ENCODE measurements at places on chromosomes 1 and 21.

GRCh38 chr1:245311887-245312536 lies 157.2 kb downstream of the KIF26B start:
- no peak for DNase-seq

GRCh38 chr1:28171246-28171645 lies 5.2 kb downstream of the PTAFR start:
- no peak for DNase-seq

DNA sequence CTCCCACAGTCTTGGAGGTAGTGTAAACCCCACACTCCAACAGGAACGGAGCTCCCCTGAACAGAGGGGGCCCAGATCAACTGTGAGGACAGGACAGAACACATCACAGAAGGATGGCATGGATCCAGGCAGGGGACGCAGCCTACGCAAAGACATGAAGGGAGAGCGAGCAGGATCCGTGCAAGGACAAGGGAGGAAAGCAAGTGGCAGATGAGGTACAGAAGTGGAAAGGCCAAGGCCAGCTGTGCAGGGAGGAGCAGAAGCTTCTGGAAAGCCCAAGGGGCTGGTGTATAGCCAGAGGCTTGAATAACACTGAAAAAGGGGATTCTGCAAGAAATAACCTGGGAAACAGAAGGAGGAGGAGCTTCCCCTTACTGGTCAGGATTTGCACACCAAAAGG lies 81.2 kb downstream of the SIPA1L2 start:
- DNase-seq: no peak

DNA sequence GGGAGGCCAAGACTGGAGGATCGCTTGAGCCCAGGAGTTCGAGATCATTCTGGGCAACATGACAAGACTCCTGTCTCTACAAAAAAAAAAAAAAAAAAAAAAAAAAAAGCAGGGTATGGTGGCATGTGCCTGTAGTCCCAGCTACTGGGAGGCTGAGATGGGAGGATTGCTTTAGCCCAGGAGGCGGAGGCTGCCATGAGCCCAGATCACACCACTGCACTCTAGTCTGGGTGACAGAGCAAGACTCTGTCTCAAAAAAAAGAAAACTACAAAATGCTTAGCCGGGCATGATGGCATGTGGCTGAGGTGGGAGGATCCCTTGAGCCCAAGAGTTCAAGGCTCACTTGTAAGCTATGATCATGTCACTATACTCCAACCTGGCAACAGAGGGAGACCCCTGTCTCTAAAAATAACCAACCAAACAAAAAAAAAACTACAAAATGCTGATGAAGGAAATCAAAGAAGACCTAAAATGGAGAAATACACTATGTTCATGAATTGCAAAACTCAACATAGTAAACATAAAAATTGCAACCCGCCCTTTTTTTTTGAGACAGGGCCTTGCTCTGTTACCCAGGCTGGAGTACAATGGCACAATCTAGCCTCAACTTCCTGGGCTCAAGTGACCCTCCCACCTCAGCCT lies 20.4 kb downstream of the SHISAL2A start:
- DNase-seq: no peak

GRCh38 chr1:242524571-242525359 lies at the start of gene PLD5:
Gene PLD5 (minus strand): TSS chr1:242524697.
- no peak for DNase-seq

DNA sequence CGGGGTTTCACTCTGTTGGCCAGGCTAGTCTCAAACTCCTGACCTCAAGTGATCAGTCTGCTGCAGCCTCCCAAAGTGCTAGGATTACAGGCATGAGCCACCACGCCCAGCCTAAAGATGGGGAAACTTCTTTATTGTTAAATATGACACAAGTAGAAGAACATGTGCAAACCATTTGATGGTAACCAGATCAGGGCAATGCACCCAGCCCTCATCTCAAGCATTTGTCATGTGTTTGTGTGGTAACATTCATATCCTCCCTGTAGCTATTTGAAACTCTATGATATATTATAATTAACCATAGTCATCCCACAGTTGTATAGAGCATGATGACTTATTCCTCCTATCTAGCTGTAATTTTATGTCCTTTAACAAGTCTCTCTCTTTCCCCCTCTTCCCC lies 119.5 kb upstream of the TMPRSS2 start:
- DNase-seq: no peak

DNA sequence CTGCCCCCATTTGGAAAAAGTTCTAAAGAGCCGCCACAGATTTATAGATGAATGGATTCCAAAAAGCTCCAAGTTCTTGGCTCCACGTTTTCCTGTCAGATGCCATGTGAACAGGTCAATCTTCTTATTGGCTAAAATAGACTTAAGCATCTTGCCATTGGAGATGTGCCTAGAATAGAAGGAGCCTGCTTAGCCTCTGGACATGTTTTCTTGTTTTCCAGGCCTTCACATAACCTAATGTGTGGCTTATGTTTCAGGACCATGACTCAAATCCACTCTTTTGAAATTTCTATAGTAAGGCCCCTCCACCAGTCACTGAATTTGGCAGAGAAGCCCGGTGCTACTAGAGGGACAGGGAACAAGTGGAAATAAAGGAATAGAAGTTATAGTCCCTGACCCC lies 31.5 kb downstream of the PHC2 start:
- no peak for DNase-seq

DNA sequence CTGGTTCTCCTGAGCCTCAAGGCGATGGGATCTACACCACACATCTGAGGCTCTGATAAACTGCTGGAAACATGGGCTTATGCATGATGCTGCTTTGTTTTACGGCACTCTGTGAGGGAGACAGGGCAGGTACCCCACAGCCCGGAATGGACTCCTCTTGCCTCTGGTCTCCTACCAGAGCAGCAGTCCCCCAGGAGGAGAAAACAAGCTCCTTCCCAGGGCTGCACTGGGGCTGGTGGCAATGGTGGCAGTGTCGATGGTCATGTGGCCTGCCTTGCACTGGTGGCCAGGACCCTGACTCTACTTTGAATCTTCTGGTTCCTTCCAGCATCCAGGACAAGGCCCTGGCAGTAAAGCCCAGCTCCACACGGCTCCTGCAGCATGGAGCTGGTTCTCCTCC lies 79.4 kb downstream of the TOMM20 start:
- no peak for DNase-seq

- no peak for DNase-seq
Measured at GRCh38 chr1:109917768-109918606, 7.3 kb downstream of the CSF1 start.

- DNase-seq: no peak
Measured at GRCh38 chr1:21355956-21356355, 65.7 kb upstream of the ECE1 start.

GRCh38 chr1:6578624-6579373 lies 995 bp upstream of the ZBTB48 start:
- no peak for DNase-seq

DNA sequence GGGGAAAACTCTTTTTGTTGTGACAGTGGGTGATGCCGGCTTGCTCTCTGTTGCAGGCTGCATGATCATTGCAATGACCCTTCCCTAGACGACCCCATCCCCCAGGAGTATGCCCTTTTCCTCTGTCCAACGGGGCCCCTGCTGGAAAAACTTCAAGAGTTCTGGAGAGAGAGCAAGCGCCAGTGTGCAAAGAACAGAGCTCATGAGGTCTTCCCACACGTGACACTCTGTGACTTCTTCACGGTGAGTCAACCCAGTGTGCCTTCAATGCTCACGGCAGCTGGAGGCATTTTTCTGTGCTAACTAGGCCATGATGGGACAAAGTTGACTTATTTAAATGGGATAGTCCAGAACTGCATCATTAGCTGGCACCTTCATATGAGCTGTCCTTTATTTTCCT lies 5.7 kb downstream of the UBASH3A start:
- no peak for DNase-seq

GRCh38 chr1:119556423-119556822 lies 49.4 kb downstream of the HSD3B1 start:
- no peak for DNase-seq

- DNase-seq: no peak
Measured at GRCh38 chr1:239879321-239880170, 212.1 kb upstream of the FMN2 start.

DNA sequence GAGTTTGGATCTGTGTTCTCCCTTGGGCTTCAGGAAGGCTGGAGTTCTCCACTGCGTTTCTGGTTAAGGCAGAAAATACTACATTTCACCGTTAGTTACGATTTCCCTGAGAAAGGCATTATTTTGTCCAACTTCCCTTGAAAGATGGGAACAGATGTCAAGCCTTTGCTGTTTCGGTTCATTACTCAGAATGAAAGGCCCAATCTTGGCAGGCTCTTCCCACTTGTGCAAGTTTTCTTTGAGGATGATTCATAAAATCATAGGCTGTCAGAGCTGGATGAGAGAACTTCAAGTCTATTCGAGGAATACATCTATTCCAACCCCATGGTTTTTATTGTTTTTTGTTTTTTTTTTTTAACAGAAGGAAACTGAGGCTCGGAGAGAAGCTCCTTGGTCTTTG lies 205.2 kb downstream of the GRIK3 start:
- peak; percentile 43 for DNase-seq

GRCh38 chr1:186618401-186619170 lies 61.6 kb downstream of the PTGS2 start:
- peak; percentile 23 for DNase-seq

DNA sequence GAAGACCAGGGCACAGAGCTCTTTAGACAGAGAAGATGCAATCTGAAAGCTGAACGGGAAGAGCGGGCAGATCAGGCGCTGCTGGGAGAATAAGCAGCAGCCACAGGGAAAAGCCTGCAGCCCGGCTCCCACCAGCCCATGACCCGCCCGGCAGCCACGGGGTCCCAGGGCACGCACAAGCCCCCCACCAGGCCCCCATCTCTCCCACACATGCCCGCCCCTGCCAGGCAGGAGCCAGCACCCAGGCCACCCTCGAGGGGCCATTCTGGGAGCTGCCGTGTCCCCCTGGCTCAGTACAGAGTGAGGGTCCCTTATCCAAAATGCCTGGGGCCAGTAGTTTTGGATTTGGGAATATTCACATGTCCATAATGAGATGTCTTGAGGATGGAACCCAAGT lies 16.3 kb downstream of the SLC19A1 start:
- DNase-seq: no peak

GRCh38 chr1:2145946-2146835 lies 48.4 kb downstream of the FAAP20 start:
- DNase-seq: no peak

GRCh38 chr1:201999625-202000238 lies 10.7 kb upstream of the ELF3 start:
- DNase-seq: peak; percentile 36

DNA sequence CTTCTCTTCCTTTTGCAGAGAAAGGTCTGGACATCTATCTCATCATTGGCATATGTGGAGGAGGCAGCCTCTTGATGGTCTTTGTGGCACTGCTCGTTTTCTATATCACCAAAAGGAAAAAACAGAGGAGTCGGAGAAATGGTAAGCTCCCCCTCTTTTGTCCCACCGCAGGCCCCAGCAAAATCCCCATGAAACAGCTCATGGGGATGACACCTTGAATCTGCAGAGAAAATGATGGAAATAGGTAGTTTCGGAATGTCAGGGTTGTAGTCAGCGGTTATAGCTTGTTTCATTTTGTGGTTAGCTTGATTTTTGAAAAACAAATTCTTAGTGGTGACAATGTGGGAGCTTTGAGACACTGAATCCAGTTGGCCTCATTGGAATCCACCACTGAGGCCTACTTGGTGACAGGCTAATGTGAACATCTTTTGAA lies 10.3 kb downstream of the CD2 start:
- no peak for DNase-seq

- no peak for DNase-seq
Measured at GRCh38 chr21:46475296-46475695, 16.6 kb downstream of the DIP2A start.

DNA sequence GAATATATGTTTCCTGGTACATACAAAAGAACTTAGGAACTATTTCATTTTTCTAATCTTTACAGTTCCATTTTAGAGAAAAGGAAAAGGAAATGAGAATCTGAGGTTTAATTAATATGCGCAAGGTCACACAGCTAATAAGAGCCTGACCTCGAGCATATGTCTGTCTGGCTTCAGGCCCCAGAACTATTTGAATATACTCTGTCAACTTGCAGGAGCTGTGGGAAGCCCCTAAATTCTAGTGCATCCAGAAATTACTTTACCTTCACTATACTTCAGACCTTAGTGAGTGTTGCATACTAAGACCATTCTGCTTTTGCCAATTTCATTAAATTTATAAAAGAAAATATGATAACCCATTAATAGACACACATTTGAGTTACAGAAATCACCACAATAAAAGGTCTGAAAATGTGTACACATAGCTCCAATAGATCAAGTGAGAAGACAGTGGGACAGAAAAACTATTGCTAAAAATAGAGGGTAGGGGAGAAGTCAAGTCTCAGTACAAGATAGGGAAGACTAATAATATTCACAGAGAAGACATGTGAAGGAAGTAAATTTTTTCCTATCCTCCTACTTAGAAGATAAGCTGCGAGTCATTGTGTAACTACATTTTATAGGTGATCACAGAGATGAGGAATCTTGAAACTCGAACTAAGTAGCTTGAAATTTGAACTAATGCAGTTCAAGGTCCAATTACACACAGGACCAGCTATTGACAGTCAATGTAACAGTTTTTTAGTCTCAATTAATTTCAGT lies 3.8 kb downstream of the RGS13 start:
- DNase-seq: no peak

GRCh38 chr1:211260141-211261107 lies 1.3 kb downstream of the RCOR3 start:
- peak; percentile 84 for DNase-seq

- no peak for DNase-seq
Measured at GRCh38 chr1:241942738-241943137, 14.8 kb upstream of the BECN2 start.

DNA sequence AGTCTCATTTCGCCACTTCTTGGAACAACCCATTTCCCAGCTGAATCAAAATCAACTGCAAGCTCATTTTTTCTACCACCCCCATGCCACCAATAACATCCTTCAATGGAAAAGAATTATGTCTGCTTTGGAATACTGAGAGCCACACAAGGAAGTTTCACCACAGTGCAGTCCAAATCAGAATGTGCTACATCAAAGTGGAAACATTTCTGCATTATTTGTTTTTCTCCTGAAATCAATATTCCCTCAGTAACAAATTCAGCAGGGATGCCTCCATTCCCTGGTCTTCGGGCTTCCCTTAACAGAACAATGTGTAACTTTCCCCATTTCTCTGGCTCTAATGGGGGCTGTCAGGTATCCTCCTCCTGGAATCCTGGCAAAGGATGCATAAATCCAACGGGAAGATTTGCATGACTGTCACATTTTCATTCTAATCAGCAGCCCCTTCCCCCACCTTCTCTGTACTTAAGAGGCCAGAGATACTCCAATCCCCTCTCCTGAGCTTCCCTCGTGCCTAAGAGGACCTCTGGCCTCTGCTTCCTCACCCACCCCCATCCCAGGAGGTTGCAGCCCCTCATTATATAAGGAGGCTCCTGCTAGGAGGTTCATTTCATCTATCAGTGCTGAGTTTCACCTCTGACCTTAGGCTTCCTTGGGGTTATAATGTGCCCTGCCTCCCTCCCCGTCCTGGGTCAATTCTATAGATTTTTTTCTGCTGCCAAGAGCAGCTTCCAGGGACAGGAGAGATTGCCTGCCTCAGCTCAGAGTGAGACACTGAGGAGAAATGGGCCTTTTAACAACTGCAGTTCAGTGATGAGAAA lies 201.1 kb downstream of the OMA1 start:
- DNase-seq: no peak

GRCh38 chr1:90671251-90671650 lies 45.9 kb downstream of the BARHL2 start:
- no peak for DNase-seq

GRCh38 chr1:94686882-94687281 lies 133.3 kb upstream of the SLC44A3 start:
- no peak for DNase-seq

All from midbrain (tissue), 1 donor.